ENCODE measurements at places on chromosomes 2 and 18.

- no peak for DNase-seq
These were observed 236.7 kb downstream of the TMX3 start for GRCh38 chr18:68478246-68478645.

DNA sequence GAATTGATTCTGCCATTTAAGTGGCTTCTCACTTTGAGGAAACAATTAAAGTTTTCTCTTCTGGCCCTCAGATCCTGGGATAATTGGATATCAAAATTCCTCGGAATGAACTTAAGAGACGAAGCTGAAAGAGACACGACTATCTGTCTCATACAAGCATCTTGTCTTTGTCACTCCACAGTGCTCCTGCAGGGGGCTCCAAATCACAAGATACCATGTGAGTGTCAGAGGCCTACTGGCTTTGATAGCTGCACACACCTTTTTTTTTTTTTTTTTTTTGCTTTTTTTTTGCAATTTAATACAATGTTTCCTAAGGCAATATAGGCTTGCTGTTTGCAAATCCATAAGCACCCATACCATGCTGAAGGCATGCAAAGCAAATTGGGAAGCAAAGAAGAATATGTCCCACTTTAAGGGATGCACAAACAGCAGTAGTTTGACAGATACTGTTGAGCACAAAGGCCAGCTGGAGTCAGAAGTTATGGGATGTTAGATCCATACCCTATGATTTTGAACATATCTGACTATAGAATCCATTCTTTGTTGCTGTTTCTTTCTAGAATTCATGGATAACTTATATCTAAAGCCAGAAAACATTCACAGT, 109.0 kb upstream of the CBLN2 start:
- no peak for DNase-seq

- DNase-seq, result no peak
These were observed 887.9 kb upstream of the KLHL29 start for GRCh38 chr2:22497064-22497463.

DNA sequence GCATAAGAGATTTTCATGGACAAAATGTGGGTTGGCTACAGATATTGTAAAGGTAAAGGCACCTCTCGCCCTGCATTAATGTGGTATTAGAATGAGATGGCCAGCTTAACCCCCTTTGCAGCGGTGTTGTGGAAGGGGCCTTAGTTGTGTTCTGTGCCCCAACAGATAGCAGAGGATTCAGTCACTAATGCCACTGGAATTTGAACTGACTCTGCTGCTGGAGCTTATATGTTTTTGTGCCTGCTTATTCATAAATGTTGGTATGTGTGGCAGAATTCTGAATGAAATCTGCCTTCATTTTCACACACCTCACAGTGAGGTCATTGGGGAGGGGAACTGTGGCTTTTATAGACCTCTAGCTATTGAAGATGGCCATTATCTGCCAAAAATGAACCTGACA, 90.7 kb upstream of the ITGA6 start:
- no peak for DNase-seq

- no peak for DNase-seq
These were observed 91.7 kb downstream of the DCC start for GRCh38 chr18:52431683-52432082.

- DNase-seq, result no peak
These were observed 173.0 kb upstream of the ALKAL2 start for GRCh38 chr2:460861-461260.

DNA sequence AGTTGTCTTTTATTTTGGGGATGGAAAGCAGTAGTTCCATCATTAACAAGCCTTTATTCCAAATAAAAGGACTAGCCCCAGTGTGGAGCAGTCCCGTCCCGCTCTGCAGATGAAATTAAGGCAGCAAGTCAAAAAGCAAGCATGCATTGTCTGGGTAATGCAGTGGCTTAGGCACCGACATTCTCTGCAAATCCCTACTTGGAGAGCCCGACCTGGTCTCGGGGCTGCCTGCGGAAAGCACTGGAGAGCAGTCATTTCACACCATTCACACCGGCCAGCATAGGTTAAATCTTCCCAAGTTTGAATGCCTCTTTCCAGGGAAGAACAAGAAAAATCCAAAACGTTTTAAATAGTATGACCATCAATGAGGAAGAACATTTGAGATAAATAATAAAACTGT, 24.4 kb upstream of the RAB12 start:
- no peak for DNase-seq

DNA sequence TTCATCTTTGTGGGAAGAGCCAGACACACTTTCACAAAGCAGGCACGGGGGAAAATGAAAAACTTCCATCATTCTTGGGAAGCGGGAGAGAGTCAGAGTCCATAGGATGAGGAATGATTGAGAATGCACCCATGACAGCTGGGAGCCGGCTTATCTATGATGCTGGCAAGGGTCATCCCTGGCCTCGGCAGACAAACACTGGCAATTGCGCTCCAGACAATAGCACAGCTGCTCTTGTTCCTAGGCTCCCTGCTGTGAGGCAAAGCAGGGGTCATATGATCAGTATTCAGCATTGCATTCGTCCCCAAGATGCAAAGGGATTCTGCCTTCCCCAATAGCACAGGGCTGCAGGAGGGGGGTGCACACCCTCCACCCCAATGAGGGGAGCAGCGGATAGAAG, 33.0 kb downstream of the CYRIA start:
- DNase-seq, result no peak
